ENCODE measurements at places on chromosomes 7 and 10.

DNA sequence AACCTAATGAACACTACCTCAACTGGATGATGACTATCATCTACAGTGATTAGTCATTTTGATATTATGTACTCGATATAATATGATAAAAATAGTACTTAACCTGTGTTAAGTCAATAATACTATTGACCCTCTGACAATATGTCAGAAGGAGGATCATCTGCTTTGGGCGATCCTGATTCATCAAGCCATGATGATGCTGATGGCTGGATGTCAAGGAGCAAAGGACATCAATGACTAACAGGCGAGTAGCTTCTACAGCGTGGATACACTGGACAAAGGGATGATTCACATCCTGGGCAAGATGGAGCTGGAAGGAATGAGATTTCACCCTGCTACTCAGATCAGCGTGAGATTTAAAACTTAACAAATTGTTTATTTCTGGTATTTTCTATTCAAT is 94.4 kb upstream of the SKAP2 start:
- peak; percentile 67 for DNase-seq

DNA sequence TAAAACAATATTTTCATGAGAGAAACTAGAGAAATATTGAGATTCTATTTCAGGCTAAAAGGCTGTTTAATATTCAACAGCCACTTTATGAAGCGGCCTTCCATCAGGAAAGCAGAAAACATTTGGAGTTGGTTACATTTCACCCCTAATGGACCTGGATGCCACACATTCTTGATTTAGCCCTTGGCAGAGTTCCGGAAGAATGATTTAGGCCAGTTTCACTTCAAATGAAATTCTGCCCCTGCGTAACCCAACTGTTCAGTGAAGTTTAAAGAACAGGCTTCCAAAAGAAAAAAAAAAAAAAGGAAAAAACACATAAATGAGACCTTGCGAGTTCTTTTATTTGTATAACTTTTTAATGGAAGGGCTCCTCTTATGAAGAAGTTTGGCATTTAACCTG is 239.2 kb upstream of the AKR1E2 start:
- no peak for DNase-seq

- DNase-seq: no peak
These were observed 90.1 kb downstream of the GRM3 start for GRCh38 chr7:86733783-86734182.

GRCh38 chr7:151085691-151086620 is at the start of gene AGAP3:
TSS of gene AGAP3 (plus strand) at chr7:151086475. CDS start at chr7:151086742, 267 bp downstream.
- DNase-seq: peak; percentile 74

DNA sequence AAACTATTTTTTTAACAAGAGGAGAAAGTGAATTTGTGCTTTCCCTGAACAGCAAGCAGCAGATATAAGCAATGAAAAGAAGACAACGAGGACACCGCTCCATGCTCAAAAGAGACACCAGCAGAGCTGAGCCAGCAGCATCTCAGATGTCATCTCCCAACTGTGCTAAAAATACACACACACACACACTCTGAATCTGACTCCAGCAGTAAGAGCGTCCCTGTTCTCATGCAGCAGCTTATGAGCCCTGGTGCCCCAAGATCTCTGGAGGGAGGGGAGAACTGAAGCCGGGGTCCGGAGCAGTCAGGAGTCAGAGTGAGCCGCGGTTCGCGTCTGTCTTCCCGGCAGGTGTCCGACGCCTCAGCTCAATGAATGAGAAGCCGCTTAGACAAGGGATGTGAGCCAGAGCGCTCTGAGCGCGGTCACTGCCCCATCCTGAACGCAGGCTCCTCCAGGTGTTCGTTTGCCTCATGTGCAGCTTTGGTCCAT is 49.2 kb downstream of the SVIL start:
- DNase-seq: no peak

DNA sequence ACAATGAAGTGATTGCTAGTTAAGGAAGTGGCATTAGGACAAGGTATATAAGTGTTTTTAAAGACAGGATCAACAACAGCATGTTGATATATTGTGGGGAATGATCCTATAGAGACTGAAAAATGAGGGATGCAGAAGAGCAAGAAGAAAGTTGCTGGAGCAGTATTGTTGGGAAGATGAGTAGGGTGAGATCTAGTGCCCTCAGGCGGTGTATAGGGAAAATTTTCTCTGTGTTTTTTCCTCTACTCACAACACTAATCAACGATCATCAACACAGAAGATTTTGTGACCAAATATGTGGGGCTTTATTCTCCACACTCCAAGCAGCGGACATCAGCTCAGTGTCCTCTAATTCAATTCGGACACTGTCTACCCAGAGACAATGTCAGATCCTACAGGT is 9.6 kb upstream of the PTTG1IP2 start:
- no peak for DNase-seq

DNA sequence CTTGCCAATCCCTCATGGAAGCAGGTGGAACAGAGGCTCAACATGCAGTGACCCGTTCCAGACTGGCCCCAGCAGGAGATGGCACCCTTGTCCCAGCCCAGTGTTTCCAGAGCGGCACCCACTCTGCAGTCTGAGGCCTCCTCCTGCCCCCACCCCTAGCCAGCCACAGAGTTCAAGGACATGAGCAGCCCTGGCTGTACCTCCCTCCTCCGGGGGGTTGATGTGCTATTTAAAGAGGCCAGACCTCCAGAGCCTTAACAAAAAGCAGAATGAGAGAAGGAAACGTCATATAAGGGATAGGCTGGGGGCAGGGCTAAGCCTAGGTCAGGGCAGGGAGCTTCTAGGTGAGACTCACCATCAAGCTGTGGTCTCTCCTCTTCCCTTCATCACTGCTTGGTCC is 115.7 kb upstream of the NANOS1 start:
- no peak for DNase-seq

GRCh38 chr7:86961686-86962085 is 97.8 kb downstream of the ELAPOR2 start:
- no peak for DNase-seq

Data from RWPE1 (cell line).